ENCODE measurements at places on chromosomes 5 and 9.

DNA sequence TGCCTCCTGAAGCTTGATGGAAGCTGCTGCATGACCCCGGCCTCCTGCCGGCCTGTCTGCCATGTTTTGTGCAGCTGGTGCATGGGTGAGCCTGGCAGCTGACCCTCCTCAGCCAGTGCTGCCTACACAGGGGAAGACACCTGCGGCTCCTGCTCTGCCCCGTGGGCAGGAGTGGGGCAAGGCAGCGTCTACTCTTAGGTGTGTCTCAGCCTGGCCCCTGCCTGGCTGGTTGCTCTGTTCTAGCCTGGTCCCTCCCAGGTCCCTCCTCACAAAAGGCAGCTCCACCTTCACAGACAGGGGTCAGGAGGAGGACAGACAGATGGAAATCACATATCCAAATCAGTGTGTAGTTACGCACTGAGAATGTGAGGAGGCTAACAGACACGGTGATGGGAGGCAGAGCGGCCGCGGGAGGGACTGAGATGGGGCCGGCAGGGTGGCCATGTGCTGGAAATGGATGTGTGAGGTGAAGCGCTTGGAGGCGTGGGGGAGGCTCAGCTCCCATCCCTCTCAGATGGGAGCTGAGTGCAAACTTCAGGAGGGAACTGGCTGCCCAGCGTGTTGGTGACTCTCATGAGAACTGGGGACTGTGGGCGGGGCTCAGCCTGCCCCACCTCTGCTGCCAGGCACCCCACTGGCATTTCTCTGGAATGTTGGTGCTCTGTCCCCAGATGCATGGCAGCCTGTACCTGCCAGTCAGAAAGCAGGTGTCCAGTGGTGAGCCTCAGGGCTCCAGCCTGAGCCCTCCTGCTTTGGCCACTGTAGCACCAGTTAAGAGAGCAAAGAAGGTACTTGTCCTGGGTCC, 43.4 kb downstream of the PPARGC1B start:
- no peak for DNase-seq

- no peak for DNase-seq
Observed at GRCh38 chr9:18423791-18424531, 50.0 kb upstream of the ADAMTSL1 start.

- no peak for DNase-seq
Observed at GRCh38 chr9:108836781-108837180, 19.0 kb downstream of the ACTL7B start.

DNA sequence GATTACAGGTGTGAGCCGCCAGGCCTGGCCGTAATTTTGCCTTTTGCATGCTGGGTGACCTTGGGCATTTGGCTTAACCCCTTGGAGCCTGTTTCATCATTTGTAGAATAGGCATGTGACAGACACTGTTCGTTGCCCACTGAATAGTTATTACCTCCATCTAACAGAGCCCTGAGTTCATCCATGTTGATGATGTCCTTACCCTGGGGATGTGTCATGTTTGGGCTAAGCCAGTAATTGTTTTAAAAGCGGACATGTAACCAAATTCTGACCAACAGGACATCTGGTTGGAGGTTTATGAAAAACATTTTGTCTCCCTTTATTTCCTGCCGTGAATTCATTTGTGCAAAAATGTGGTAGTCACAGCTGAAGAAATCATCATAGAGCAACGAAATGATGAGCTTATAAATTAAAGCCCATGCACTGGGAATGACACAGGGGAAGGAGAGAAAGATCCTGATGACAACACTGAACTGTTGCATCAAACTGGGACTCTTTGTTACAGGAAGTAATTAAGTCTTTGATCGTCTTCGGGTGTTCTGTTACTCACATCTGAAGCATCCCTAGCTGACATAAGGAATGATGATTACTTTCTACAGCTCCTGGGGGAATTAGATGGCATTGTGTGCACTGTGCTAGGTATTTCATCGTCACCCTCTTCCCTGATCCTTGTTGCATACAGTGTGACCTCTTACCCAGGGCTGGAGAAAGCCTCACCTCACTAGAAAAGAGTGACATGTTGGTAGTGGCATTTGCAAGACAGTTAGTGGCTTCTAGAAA, 117.8 kb downstream of the FGF18 start:
- no peak for DNase-seq

GRCh38 chr9:80649496-80649895, 1039.9 kb downstream of the TLE1 start:
- DNase-seq = no peak

DNA sequence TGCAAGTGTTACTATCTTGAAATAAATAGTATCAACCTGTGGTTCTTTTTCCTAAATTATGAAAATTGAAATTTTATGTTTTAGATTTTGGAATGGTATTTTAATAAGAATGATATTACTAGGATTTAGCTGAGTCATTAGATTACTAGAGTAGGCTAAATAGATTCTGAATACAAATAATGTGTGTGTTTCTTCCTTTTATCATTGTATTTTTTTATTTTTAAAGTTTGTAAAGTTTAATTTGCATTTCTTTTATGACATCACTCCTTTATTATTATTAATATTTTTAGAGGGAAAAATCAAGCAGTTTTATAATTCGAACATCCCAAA, 8.0 kb upstream of the FAM120AOS start:
- no peak for DNase-seq

DNA sequence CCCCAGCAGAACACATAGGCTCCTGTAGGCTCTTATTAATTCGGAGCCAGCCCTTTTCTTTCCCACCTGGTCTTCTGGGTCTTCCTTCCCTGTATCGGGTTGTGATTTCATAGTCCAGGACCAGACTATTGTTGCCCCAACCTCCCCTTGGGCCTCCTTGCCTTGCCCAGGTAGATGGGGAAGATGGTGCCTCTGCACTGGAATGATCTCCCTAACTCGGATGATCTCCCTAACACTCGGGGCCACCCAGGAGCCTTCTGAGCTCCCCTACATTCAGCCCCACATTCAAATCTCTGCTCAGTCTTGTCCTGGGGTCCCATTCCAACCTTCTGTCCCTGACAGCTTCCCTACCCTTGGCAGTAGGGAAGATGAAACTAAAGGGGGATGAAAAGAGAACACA, 2.7 kb upstream of the IRF1 start:
- DNase-seq = no peak

DNA sequence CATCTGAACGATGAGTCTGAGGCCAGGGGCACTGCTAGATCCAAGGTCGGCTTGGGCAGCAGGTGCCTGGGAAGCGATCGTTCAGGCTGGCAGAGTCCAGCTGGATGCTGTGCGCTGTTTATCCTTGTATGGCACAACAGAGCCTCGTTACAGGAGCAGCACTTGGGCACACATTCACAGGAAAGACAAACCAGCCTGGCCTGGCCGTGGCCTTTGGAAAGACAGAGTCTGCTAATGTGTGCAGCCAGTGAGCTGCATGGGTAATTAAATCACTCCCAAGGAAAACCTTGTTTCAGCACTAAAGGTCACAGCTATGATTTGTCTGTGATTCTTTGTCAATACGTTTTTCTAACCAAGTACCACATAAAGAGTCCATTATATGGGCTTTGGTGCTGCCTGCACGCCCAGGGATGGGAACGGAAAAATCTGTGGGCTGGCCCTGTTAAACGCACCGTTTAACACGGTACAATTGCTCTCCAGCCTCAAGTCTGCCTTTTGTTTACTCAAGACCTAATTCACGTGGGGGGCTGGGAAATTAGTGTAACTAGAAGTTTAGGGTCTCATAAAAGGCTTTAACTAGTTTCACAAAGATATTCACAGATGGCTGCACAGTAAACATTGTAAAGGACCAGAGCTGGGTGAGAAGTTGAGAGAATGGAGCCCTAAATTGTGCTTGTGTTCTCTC, 509.3 kb downstream of the KDM4C start:
- DNase-seq = no peak

GRCh38 chr5:78050888-78051287, 243.6 kb downstream of the AP3B1 start:
- no peak for DNase-seq

Measured in frontal cortex (tissue), 4 donors.